AG20443 (cell line): ENCODE measurements at places on chromosomes 7 and 10.

DNA sequence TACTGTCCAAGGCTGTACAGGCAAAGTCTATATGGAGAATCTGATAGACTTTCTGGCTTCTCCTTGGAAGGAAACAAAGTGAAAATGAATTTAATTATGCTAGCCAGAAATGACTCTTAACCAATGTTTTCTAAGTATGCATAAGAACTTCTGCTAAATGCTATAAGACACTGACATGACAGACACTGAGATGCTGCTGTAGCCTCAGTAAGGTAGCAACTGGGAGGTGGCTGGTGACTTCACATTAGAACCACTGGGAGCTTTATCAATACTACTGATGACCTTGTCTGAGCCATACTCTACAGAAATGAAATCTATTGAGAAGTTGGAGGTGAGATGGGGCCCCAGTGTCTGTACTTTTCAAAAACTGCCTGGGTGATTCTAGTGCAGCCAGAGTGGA lies 188.6 kb downstream of the ZNF365 start:
- DNase-seq, result no peak

DNA sequence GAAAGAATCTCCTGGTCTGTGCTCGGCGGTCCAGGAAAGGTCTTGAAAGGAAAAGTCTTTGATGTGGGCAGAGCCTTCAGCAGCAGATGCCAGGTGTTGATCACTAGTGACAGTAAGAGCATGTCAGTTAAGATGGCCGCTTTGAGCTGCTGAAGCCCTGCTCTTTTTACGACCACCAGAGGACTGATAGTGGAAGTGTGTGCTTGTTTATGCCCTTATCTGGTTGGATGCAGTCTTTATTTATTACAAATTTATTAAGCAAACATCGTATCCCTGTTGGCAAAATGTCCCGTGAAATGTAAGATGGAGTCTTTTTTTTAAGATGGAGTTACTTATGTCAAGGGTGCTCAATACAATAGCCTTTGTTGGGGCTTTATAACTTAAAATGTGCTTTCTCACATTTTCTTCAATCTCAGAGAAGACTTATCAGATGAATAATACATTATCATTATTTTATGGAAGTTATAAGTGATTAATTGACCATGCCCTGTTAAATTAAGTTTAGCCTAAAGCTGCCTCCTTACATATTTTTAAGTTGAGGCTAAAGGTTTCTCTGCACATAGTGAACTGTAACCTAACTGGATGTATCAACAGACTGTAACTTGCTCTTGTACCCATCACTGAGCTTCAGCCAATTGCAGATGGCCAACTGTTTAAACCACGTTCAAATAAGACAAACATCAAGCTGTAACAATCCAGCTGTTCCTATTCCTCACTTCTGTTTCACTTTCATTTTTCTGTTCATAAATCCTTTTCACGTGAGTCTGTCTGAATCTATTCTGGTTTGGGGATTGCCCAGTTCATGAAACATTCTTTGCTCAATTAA lies 97.4 kb upstream of the PIK3CG start:
- peak; percentile 34 for DNase-seq

GRCh38 chr10:124593431-124593985 lies 131.9 kb downstream of the LHPP start:
- no peak for DNase-seq

DNA sequence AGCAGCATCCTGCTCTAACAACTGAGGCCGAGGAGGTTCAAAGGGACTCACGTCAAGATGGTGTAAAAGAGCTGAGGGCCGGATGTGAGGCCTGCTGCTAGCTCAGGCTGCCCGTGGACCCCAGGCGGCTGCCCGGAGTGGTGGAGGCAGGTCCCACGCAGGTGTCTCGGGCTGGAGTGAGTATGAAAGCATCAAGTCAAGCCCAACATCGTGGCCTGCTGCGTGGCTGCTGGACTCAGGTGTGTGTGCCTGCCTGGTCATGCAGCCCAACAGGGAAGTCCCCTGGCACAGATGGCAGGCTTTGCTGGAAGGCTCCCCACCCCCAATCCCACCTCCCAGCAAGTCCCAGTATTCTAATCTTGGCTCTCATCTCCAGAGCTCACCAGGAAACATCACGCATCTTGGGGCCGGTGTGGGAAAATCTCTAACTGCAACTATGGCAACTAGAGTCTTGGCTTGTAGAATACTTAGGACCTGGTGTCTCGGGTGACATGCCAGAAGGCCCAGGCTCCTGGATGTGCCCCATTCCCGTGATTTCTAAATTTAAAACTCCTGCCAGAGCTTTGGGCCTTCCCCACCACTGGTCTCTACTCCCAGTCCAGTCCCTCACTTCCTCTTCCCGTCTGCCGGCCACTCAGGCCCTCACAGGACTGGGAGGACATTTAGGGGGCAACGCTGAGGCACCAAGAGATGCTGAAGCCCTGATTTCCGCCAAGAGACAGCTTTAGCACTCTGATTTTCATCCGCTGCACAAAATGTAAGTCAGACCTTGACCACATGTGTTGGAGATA lies 85.9 kb downstream of the PRKAG2 start:
- no peak for DNase-seq

- no peak for DNase-seq
These were observed 599.6 kb upstream of the GHITM start for GRCh38 chr10:83539528-83540308.
